ENCODE measurements at places on chromosomes 13 and 19. TPM values are rescaled to one million over a fixed set of nuclear protein-coding genes. Genes with fewer than 3 reads are reported as not detected.

PSG7 gene
- not detected for total RNA-seq

DNA sequence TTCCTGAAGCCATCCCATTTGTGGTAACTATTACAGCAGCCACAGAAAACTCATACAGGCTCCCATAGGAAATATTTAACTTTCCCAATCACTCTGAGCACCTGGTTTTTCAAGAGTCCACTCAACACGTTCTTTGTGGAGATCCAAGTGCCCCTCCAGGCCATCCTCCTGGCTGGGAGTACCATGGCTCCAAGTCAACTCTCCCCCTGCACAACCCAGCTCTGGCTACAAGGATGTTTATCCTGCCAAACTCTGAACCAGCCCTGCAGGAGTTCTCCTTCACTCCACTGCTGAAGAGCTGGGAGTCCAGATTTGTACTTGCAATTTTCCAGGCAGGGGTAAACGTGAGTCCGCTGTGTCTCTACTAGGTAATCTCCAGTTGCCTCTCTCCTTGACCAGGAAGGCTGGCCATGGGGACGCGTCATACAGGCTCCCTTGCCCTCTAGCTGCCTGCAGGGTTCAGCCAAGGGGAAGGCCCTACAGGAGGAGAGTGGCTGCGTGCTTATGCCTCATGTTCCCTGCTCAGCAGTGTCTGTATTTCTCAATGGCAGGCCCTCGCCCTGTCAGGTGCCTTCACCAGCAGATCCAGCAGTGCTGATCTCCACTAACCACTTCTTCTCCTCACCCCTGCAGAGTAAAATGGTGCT lies 29.9 kb upstream of the ARGLU1 start:
- no peaks in the 10 kb centered on the region for H3K4me1 ChIP-seq
- DNase-seq, result no peak
- no peak overlapping the region for H3K4me3 ChIP-seq

DNA sequence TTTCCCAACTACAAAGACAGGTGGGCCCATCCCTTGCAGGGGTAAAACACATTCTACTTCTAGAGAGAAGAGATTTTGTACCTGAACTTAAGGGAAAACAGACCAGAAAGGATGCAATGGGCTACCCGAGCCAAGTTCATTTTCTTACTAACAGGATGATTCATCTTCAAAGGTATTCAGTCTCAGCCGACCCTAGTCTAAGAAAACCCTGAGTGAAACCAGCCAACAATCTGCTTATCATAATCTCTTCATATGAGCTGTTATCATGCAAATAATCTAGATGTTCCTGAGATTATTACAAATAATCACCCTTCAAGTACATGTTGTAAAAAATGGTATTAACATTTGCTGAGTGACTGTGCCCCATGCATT lies 15.6 kb downstream of the PABPC3 start:
- H3K27me3 ChIP-seq, result no peaks in the 10 kb centered on the region
- no peaks in the 10 kb centered on the region for H3K4me1 ChIP-seq
- H3K36me3 ChIP-seq, result no peaks in the 10 kb centered on the region
- no peak for DNase-seq

DNA sequence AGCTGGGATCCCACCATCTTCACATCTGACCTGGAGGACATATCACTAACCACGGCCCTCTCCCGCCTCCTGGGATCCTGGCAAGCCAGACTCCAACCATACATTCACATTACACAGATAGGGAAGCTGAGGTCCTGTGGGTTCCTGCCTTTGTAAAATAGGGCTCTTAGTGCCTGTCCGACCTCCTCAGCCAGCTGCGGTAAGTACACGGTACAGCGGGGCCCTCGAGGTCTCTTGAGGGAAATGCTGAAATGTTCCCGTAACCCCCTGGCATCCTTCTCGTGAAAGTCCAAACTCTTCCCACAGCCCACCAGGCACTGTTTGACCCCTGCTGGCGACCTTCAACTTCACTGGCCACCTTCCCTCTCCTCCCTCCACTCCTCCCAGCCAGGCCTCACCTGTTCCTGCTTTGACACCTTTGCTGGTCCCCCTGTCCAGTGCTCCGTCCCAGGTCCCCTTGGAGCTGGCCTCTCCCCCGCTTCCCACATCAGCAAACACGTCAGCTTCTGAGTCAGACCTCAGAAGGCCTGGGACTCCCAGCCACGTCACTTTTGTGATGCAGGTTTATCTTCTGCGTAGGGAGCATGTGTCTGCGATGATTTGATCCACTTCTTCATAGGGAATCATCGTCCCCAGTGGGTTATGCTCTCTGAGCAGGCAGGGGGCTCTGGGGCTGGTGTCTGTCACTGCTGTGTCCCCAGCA lies 8.8 kb upstream of the GNG7 start:
- no peaks in the 10 kb centered on the region for H3K4me1 ChIP-seq
- no peak overlapping the region for H3K27ac ChIP-seq
- no peaks in the 10 kb centered on the region for H3K27me3 ChIP-seq
- no peaks in the 10 kb centered on the region for H3K36me3 ChIP-seq
- DNase-seq, result no peak

- H3K4me3 ChIP-seq, result no peak overlapping the region
- H3K4me1 ChIP-seq, result no peaks in the 10 kb centered on the region
These were observed 217.8 kb downstream of the LHFPL6 start for GRCh38 chr13:39385154-39385553.
